Right forelimb (tissue), 1 donor: ENCODE measurements at places on chromosomes 12 and 14.

DNA sequence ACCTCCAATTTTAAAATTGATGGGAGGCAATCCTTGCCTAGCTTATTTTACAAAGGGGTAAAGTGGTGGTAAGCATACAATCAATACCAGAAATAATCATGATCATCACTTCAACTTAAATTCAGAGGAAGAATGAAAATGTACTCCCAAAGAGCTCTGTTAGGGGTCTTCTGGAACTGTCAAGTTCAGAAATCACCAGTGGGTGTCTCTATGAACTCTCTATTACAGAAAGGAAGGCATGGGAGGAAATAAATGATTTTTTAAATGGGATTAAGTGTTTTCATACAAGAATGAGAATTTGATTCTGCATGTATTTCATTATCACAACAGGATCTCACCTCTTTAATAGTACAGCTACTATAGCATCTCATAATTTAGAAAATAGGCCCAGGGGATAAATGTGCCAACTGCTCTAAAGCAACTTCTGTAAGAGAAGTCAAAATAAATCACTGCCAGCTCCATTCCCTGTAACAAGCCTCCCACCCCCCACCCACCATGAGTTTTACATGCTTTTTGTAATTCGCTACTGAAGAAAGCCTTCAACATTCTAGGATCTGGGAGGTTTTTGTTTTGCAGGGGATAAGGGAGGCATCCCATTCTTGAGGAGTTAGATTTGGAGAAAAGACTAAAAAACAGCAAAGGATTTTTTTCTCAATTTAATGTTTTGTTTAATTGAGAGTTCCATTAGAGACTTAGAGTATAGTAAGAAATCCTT lies 9.7 kb downstream of the DCP1B start:
- no peak for DNase-seq

- peak; percentile 7 for DNase-seq
Observed at GRCh38 chr12:109738209-109738608, 24.6 kb downstream of the FAM222A start.

GRCh38 chr14:60488175-60488574 lies 2.3 kb upstream of the C14orf39 start:
- DNase-seq: no peak

DNA sequence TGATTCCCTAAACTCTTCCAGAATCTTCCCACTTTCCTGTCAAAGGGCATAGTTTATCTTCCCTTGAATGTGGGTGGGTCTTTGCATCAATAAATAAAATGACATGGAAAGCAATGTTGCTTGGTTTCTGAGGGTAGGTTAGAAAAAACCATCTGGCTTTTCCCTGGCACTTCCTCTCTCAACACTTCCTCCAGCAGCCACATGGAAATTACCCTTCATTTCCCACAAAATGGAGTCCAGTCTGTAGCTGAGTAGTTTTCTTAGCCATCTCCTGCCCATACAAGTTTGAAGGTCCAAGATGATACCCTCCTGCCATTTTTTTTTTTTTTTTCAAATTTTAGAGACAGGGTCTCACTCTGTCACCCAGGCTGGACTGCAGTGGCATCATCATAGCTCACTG lies 11.1 kb upstream of the NDUFA12 start:
- DNase-seq: no peak

DNA sequence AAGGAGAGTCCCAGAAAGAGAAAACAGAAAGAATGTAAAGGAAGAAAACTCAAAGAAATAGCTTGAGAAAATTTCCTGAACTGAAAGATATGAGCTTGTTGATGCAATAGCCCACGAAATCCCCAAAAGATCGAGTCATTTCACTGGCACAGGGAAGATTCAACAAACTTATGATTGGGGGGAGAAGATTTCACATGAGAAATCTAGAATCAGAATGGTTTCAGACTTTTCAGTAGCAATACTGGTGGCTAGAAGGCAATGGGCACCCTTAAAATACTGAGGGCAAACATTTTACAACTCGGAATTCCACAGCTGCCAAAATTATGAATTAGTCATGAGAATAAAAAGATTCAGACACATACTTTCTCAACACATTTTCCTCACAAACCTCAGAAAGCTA lies 8.9 kb upstream of the KRT7 start:
- no peak for DNase-seq

DNA sequence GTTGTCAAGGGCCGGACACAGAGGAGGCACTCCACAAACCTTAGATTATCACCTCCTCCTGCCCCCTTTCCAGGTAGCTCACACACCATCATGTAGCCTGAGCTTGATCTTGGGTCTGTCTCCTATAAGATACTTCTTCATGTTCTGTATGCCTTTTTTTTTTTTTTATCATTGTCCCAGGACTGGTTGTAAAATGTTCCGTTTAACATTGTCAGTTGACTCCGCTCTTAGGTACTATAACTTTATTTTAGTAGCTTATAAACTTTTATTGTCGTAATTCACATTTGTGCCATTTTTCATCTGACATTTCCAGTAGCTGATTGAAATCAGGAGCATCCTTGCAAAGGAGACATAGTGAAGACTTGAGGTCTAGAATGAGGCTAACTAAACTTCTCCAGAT lies 79.9 kb downstream of the SLC15A5 start:
- DNase-seq: no peak
